Right ventricle myocardium superior (tissue), 1 donor: ENCODE measurements at places on chromosomes 4 and X. TPM values are rescaled to one million over a fixed set of nuclear protein-coding genes. Genes with fewer than 3 reads are reported as not detected.

The CCNB3 gene
- total RNA-seq = 0.11 TPM

The DCK gene
- total RNA-seq = 6.4 TPM

The ZMAT1 gene
- total RNA-seq = 3.8 TPM

The RHOXF2B gene
- not detected for total RNA-seq

The SLC6A14 gene
- not detected for total RNA-seq
